ENCODE measurements at places on chromosomes 3 and 15.

GRCh38 chr3:46537779-46538178 is 28.3 kb downstream of the LRRC2 start:
- DNase-seq: no peak

DNA sequence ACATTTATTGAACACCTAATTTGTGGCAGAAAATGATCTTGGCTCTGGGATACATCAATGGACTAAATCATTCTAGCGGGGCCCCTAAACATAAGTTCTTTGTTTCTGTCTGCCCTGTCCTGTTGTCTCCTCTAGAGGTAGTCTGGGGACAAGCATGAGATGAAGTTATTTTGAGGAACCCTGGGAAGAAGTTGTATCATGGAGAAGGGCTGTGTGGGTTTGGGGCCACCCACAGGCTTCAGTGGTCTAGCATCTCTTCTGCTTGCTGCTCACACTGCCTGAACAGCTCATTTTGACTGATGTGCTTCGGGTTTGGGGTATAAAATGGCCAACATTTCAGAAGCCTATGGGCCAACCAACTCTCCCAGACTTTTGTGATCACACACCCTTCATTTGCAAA is 50.3 kb upstream of the OSBPL11 start:
- no peak for DNase-seq

GRCh38 chr3:97066531-97066930 is 252.1 kb downstream of the EPHA6 start:
- DNase-seq: no peak

DNA sequence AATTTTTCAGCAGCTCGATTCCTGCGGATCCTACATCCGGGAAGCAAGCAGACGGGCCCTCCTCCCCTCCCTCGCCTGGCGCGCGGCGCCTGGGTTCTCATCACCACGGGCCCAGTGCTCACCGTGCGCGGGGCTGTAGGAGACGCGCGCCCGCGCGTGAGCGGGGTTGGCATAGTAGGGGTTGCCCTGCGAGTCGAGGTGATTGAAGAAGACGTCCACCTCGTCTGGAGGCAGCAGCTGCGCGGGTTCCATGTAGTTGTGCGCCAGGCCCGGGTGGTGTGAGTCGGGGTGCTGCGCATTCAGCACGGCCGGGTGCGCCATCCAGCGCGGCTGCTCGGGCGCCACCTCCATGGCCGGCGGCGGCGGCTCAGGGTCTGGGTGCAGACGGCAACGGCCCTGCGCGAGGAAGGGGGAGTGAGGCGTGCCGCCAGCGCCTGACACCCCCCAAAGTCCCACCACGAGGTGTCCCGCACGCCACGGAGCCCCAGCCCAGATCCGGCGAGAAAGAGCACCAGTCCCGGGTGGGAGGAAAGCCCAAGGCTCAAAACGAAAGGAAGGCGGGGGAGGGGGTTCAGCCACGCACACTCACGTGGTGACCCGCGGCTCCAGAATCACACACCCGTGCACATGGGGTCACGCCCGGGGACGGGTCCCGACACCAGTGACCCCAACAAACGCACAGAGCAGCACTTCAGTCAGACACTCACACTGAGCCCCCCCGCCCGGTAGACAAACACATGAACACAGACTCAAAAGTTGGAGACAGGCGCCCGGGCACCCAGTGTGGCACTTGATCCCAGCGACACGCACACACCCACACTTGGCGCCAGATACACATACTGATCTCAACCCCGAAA is 6.1 kb downstream of the GATA2 start:
- DNase-seq: no peak

GRCh38 chr3:40655551-40655950 is 130.8 kb downstream of the ZNF621 start:
- peak; percentile 7 for DNase-seq

DNA sequence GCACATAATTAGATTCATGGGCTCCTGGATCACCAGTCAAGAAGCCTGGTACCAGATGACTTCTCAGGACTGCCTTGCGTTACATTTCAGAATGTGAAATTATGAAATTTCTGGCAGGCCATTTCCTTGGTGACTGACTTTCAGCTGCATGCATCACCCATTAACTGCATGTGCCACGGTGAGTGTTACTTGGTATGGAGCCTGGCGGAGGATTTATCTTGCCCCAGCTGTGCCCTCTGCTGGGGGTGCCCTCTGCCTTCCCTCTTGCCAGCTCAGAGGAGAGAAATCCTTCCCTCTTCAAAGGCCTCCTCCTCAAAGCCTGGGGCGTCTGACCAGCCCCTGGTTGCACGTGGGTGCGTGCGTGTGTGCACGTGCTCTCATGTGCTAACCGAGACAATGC is 57.7 kb upstream of the CTSH start:
- no peak for DNase-seq

DNA sequence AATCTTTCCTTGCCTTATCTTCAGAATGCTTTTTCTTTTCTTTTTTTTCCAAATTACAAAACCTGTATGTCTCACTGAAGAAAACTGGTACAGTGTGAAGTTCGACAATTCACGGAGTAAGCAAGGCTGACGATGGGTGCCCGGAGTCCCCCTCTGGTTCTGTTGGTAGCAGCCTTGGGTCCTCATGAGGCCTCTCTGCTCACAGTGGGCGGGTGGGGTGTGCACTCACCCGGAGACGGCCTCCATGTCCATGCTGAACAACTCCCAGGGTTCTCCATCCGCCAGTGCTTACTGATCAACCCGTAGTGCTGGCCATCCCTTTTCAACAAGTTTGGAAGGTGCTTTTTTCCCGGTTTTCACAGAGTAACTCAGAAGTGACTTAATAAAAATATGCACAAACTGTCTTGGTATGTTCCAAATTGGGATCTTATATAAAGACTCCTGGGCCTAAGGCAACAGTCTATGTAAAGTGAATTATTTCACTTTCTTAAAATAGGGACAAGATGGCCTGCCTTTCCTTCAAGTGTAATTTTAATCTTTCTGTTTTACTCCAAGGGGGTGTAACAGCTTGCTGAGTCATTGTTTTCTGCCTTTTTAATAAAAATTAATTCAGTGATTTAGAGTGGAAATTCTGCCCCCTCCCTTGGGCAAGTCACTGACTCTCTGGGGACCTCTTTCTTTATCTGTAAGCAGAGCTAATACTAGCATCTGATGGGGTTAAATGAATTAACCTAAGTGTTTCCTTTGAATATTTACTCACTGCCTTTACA is 23.7 kb downstream of the LRRK1 start:
- DNase-seq: no peak

DNA sequence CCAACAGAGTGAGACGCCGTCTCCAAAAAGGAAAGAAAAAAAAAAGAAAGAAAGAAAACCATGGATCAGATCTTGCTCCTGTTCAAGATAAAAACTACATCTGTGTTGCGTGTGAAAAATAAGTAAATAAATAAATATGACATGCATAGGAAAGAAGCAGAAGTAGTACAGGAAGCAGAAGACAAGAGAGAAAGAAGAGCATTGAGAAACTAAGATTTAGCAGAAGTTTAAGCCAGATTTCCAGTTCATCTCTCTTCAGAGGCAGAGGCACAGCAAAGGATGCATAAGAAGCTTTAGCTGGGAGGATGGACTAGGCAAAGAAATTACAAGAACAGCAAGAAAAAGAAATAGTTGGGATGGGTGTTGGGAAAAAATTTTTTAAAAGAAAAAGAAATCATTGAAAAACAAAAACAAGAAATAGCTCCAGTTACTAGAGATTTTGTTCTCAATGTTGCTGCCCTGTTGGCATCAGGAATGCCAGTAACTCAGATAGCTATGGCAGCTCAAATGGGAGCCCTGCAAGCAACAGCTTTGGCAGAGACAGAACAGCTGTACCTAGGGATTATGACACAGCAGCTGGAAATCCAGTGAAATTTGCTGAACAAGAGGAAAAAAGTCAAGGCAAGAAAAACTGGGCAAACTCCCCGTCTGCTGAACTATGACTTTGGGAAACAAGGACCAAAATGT is 17.3 kb downstream of the AP3S2 start:
- no peak for DNase-seq

DNA sequence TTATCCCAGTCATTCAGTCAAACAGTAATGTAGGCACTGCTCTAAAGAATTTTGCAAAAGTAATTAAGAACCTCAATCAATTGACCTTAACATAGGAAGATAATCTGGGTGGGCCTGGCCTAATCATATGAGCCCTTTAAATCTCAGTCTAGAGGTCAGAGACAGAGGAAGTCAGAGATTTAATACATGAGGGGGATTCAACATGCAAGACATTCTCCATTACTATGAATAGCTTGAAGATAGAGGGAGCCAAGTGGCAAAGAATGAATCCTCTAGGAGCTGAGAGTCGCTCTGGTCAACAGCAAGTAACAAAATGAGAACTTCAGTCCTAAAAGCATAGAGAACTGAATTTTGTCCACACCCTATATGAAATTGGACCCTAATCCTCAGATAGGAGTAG is 39.0 kb upstream of the MBNL1 start:
- no peak for DNase-seq

GRCh38 chr3:81726735-81727134 is 34.7 kb downstream of the GBE1 start:
- DNase-seq: peak; percentile 41

DNA sequence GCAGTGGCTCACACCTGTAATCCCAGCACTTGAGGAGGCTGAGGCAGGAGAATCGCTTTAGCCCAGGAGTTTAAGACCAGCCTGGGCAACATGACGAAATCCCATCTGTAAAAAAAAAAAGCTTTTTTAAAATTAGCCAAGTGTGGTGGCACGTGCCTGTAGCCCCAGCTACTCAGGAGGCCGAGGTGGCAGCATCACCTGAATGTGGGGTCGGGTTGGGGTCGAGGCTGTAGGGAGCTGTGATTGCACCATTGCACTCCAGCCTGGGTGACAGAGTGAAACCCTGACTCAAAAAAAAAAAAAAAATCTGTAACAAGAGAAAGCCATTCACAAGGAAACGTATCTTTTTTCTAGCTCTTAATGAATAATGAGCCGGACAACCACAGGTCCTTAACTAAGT is 74.7 kb upstream of the DLG1 start:
- DNase-seq: no peak

- no peak for DNase-seq
These were observed 828 bp downstream of the CAND2 start for GRCh38 chr3:12797124-12797891.

DNA sequence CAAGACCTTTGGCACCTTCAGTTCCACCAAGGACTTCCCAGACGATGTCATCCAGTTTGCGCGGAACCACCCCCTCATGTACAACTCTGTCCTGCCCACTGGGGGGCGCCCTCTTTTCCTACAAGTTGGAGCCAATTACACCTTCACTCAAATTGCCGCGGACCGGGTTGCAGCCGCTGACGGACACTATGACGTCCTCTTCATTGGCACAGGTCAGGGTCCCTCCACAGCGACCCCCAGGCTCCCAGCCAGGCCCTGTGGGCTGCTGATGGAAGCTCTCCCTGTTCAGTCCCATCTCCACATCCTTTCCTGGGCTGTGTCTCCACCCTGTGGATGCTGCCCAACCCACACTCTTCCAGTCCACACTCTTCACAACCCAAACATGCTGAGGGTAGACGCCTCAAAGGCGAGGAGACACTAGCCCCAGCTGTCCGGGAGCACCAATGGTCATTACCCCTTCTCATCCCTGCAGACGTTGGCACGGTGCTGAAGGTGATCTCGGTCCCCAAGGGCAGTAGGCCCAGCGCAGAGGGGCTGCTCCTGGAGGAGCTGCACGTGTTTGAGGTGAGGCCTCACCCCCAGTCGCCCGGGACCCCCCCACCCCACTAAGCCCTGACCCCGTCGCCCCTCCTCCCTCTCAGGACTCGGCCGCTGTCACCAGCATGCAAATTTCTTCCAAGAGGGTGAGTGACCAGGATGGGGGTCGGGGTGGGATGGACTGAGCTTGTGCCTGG is 4.3 kb upstream of the LSMEM2 start:
- no peak for DNase-seq

GRCh38 chr3:10763248-10763620 is 52.8 kb upstream of the SLC6A11 start:
- no peak for DNase-seq

DNA sequence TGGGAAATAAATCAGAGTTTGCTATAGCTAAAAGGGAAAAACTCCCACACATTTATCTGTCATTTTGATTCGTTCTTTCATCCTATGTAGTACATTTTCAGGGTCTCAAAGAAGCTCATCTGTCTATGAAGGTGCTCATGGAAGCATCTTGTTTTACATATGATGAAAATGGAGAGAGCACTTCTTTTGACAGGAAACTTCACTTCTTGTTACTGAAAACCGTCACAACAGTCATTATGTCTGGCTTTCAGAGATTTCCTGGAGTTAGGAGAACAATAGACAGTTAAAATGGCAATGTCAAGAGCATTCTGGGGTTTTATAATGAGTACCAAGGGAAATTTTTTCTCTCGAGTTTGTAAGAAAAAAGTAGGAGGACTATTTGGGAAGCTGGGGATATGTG is 83.3 kb downstream of the TMEM108 start:
- DNase-seq: no peak

- DNase-seq: no peak
These were observed 131.2 kb downstream of the RBMS3 start for GRCh38 chr3:29412110-29412509.

GRCh38 chr15:92541291-92542200 is 114.0 kb downstream of the FAM174B start:
- no peak for DNase-seq

GRCh38 chr15:95594496-95594895 is 736.0 kb upstream of the NR2F2 start:
- DNase-seq: no peak

DNA sequence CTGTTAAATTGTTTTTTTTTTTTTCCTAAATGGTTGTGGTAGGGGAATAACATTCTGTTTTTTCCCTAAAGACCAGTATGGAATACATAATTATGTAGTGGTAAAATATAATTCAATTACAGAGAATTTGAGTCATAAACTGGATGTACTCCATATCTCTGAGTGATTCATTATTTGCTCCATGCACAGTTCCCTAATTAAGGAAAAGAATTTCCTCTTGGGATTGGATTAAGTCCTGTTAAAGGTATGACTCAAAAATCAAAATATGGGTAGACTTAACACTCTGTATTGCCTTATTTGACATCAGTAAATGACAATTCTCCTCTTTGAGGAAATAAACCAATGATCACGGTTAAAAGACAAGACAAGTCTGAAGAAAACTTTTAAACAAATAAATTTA is 78.0 kb upstream of the KCNH8 start:
- DNase-seq: no peak

GRCh38 chr3:14866627-14867026 is 47.9 kb downstream of the FGD5 start:
- DNase-seq: no peak

- DNase-seq: no peak
These were observed 39.6 kb downstream of the KBTBD12 start for GRCh38 chr3:127954640-127955039.

Data from stromal cell of bone marrow (primary cell).